Fibroblast of skin of right biceps (primary cell): ENCODE measurements at places on chromosomes 2 and 18.

DNA sequence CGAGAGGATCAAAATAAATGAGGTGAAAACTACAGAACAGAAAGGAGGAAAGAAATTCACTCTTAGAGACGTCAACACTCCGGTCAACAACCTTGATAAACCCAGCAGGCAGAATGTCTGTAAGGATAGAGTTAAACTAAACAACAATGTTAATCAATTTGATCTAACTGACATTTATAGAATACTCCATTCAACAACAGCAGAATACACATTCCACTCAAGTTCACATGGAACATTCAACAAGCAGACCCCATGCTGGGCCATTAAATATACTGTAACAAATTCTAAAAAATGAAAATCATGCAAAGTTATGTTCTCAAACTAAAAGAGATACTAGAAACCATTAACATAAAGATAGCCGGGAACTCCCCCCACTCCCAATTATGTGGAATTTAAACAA is 41.8 kb downstream of the FAM210A start:
- no peak for DNase-seq

DNA sequence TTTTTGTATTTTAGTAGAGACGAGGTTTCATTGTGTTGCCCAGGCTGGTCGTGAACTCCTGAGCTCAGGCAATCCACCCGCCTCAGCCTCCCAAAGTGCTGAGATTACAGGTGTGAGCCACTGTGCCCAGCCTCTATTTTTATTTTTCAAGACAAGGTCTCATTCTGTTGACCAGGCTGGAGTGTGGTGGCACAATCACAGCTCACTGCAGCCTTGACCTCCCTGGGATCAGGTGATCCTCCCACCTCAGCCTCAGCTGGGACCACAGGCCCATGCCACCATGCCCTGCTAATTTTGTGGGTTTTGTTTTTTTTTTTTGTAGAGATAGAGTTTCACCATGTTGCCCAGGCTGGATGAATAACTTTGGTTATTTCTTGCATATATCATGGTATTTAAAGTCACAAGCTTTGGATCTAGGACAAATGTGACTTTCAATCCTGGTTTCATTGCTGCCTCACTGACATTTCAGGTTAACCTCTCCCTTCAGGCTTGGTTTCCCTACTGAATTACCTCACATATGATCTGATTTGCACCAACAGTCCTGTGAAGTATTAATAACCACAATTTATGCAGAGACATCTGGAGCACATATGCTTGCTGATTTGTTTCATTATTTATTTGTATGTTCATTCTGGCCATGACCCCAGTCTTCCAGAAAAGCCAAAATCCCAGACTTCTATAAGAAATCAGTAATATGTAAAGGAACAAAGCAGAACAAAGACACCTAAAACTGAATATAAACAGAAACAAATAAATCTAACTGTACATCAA is 17.5 kb upstream of the RAB31 start:
- DNase-seq = no peak

- DNase-seq = peak; percentile 35
These were observed 131.4 kb upstream of the MAPRE2 start for GRCh38 chr18:34909637-34910364.

DNA sequence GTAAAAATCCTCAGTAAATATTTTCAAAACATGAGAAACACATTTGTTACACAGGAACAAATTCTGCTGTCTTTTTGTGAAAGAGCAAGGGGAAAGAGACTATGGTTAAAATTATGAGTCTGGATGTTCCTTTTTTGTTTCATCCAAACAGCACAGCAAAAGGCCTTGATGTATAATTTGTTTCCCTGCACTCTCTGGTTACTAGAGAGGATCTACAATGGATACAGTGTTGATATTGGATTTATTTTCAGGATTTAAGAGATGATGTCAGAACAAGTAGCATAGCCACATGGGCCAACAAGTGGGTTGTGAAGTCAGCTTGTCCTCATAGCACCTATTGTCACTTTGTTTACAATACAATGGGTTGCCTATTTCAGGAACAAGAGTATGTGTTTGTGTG is 11.3 kb upstream of the ERBB4 start:
- DNase-seq = no peak

GRCh38 chr2:181294979-181295378 is 162.2 kb upstream of the ITGA4 start:
- no peak for DNase-seq

- DNase-seq = no peak
These were observed 79.4 kb downstream of the EPAS1 start for GRCh38 chr2:46376586-46376985.
